ENCODE measurements at places on chromosomes 16 and 17.

GRCh38 chr17:41987642-41988041 lies 21.0 kb downstream of the CNP start:
- no peak for DNase-seq

GRCh38 chr17:57629470-57629869 lies 115.6 kb downstream of the CCDC182 start:
- no peak for DNase-seq

DNA sequence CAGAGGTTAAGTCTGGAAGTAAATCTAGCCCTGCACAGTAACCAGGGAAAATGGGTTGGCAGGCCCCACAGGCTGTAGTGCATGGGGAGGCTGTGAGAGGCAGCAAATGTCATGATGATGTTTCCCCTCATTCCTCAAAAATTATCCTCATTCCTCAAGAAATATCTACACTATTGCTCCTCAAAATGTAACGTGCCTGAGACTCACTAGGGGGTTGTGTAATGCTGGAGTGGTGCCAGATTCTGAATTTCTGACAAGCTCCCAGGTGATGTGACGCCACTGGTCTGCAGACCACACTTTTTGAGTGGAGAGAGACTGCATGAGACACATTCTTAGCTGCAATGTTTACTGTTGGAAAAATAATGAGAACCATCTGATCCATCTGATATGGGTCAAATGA lies 1.2 kb upstream of the MPP3 start:
- no peak for DNase-seq

- no peak for DNase-seq
Measured at GRCh38 chr16:6678586-6678985, 654.1 kb upstream of the RBFOX1 start.

GRCh38 chr17:67838538-67838937 lies 13.2 kb downstream of the BPTF start:
- DNase-seq = no peak

DNA sequence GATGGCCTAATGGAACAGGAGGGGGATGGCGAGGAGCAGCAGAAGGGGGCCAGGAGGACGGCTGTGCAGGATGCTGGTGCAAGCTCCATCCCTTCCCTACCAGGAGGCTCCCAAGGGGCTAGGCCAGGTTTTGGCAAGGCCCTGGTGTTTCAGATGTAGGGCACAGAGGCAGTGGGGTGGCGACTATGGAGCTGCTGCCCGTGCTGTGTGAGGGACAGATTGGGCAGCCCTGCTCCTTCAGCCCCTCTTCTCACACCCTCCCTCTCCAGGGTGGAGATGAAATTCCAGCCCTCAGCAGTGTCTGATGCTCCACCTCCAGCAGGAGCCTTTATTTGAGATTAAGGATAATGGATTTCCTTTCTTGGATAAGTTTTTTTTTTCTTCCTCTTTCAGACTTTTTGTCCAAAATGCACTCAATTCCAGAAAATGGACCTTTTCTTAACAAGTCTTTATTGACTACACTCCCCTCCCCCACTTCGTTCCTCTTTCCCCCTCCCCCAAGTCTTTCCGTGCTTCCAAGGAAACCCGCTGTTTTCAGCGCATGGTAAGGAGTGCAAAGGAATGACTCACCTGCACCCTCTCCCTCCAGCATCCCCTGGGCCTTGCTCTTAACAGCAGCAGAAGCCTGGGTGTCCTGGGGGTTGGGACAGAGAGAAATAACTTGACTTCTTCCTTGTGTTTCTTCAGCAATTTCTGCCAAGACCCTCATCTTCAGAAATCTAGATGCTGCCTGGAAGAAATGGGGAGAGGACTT lies 95.2 kb downstream of the CCDC182 start:
- no peak for DNase-seq

DNA sequence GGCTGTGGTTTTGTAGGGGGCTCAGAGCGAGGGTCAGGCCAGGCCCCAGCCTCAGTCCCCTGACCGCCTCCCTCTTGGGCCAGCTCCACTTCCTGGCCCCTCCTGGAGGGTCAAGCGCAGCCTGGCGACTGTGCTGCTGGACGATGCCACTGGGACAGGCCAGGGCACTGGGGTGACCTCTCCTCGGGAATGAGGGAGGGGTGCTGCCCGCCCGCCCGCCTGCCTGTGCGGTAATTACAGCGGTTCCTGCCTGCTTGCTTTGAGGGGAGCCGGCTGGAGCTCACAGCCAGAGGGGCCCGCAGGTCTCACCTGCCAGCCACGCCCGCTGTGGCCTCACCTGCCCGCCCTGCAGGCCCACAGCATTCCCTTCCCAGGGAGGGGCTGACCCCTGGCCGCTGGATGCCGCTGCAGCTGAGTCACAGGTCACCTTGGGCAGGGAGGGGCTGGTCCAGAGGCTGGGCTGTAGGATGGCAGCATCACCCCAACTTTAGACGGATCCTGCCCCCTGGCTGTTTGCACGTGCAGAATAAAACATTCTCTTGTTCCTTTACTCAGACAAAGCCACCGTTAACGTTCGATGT lies 76.7 kb upstream of the CBX4 start:
- no peak for DNase-seq

DNA sequence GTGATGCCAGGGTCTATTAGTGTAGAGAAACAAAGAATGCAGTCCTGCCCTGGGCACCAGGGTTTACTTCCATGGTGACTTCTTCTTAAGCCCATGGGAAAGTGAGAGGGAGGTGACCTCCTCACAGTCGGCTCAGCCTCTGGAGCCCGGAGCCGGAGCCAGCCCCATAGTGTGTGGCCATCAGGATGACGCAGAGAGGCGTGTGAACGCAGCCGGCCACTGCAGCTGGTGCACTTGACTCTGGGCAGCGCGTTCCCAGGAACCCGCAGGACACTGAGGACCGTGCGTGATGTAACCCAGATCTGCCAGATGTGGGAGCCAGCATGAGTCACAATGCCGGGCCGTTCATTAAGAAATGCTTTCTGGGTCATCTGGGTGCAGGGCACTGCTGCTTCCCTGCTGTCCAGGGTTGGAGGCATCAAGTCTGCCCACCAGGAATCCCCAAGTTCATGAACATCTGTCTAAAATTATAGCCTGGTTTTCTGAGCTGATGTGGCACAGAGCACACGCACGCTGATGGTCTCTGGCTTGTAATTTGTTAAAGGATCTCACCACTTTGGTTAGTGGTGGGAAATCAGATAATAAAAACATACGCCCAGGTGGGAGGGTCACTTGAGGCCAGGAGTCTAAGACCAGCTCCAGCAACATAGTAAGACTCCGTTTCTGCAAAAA lies 114.1 kb downstream of the PITPNC1 start:
- DNase-seq = no peak

DNA sequence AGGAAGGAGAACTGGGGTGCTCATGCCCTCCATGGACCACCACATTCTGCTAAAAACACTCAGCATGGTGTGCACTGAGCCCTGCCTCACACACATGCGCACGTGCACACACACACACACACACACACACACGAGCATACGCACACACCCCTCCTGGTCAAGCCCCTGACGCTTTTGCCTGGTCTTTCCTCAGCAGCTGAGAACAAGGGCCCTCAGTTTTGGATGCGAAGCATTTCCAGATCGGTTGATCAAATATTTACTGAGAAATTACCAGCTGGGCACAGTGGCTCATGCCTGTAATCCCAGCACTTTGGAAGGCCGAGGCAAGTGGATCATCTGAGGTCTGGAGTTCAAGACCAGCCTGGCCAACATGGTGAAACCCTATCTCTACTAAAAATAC lies 20.1 kb upstream of the RAI1 start:
- DNase-seq = no peak

DNA sequence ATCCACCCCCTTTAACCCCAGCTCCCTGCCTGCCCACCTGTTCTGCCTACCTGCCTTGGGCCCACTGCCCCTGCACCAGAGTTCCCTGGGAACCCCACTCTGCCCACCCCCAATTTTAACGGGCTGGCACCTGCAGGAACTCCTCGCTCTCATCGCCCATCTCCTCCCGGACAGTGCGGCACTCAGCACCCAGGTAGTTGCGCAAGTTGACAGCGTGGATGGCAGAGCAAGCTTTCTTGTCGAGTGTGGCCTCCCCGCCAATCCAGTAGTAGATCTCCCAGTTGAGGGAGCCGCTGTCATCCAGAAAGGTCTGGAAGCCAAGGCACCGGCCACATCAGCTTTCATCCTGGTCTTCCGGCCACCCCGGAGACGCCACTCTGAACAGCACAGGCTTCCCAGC lies 7.8 kb downstream of the FLII start:
- no peak for DNase-seq

GRCh38 chr17:17112628-17113200 lies 70.5 kb downstream of the MPRIP start:
- DNase-seq = no peak

DNA sequence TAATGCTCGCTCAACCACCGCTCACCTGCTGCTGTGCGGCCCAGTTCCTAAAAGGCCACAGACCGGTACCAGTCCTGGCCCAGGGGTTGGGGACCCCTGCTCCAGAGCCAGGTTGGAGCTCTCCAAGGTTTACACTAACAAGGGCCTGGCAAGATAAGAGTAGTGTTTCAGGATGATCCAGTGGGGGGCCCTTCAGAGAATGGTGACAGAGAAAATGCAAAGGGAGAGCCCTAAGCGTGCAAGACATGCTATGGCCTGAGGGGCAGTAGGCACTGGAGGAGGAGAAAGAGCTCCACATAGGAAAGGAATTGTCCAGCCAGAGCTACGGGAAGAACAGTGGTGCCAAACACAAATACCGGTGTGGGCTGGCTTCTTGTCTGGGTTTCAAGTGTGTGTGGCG lies 233.4 kb downstream of the STX8 start:
- no peak for DNase-seq

DNA sequence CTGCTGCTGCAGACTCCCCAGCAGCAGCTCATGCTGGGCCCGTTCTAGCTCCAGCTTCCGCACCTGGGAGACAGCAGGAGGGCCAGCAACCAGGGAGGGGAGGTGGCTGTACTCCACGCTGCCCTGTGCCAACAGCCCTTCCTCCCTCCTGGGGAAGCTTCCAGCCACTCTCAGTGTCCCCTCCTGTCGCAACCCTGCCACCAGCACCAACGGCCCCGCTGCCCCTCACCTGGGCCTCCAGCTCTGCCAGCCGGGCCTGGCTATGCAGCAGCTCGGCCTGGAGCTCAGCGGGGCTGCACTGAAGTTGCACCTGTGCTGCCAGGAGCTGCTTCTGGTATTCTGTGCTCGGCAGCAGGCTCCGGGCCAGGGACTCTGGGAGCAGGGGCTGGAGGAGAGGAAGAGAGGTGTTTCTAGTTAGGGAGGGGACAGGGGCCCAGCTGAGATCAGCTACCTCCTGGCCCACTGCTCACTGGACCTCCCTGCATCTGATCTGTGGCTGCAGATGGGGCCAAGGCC lies 15.4 kb upstream of the MRPL38 start:
- no peak for DNase-seq

DNA sequence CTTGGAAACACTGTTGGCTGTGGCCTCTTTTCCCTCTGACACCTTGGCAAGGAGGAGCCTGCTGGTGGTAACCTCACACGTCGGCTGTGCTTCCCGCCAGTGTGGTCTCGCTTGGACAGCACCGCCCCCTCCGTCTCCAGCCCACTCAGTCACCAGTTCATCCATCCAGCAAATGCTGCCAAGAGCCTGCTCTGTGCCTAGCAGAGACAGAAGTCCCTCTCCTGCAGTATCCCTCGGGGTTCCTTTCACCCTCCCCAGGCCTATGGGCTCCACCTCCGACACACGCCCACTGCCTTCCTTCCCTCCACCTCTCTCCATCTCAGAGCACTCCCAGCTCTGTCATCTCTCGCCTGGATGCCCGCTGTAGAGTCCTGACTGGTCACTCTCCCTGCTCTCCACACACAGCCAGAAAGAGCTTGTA lies 12.3 kb downstream of the CACNG4 start:
- DNase-seq = no peak

DNA sequence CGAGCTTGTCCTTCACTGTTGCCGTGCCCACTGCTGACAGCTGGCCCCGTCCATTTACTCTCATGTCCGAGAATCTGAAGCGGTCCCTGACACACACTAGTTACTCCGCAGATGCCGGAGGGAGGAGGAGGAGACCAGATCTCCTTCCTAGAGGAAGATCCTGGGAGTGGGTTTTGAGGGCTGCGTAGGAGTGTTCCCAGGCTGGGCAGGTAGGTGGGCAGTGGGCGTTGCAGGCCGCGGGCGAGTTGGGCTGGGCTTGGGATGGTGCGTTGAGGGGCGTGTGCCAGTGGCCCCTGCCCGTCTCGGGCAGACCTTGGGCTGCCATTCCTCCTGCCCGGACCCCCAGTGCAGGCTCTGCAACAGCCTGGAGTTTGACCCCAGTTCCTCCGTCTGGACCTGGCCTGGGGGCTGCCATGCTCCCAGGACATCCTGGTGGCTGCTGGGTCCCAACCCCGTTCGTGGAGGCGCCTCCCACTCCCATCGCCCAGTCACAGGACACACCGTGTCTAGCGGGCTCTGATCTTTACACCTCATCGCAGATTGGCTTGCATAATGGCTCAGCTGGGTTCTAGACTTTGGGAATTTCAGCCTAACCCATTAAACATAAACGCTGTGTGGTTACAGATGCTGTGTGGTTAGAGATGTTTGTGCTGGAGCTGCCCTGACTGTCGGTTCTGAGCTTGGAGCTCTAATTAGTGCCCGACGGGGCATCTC lies 22.8 kb downstream of the CACNA1H start:
- DNase-seq = no peak

GRCh38 chr17:65228734-65229620 lies 91.8 kb downstream of the RGS9 start:
- peak; percentile 48 for DNase-seq

DNA sequence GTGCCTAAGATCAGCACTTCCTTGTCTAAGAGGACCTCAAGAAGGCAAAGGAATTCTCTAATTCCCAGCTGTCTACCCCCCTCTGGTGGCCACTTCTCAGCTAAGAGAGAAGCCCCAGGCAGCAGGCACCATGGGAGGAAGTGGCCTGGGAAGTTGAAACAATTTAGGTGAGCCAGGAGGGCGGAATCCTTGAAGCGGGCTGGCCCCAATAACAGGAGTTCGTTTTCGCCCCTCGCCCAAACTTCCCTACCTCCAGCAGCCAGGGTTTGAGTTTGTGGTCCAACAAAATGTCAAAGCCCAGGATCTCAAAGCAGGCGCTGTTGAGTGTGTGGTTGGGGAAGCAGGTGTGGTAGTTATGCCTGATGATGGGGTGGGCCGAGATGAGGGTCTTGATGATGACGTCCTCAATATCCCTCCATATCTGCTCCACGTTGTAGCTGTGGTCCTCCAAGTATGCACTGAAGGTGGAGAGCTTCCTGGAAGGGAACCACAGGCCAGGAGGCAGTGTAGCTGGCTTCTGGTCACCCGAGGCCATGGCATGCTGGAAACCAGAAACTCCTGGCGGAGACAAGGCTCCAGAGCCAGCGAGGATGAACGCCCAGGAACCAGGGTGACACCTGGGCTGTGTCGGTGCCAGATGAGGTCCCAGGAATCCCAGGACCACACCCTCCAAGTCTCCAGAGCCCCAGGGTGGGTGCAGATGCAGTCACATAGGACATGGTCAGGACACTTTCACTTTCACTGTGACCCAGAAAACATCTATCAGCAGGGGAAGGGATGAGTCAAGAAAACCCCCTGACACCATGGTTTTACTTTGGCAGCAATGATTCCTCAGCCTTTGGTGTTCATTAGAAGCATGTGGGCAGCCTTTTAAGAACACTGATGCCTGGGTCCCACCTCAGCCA lies 25.6 kb downstream of the TTLL6 start:
- DNase-seq = peak; percentile 21

DNA sequence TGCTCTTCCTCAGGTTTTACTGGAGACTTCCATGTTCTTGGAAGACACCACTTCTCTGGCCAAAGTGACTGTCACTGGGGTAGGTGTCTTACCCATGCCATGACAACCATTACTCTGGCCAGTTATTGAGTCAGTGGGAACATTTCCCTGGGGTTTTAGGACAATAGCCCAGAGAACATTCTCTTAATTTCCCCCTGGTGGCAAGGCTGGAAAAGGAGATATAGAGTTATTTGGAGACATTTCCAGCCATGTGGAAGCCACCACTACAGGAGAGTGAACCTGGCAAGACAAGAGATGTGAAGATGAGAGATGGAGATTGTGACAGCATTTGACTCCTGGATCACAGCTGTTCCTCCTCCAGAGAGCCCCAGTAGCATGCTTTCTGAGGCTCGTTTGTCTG lies 106.2 kb downstream of the CDK5R1 start:
- DNase-seq = no peak
